A549 (cell line): ENCODE measurements at places on chromosomes 4 and X. TPM values are rescaled to one million over a fixed set of nuclear protein-coding genes. Genes with fewer than 3 reads are reported as not detected.

- no peak for DNase-seq
Observed at GRCh38 chr4:85955620-85956292, 404.1 kb downstream of the MAPK10 start.

The MAGEA3 gene
- polyA plus RNA-seq, result 2.2 to 2.3 TPM (median 2.3 TPM) in 3 replicates

GRCh38 chrX:122943918-122944317, 240.2 kb upstream of the GRIA3 start:
- DNase-seq, result no peak

GRCh38 chr4:80266902-80267380, 477 bp downstream of the FGF5 start:
- no peak for DNase-seq

DNA sequence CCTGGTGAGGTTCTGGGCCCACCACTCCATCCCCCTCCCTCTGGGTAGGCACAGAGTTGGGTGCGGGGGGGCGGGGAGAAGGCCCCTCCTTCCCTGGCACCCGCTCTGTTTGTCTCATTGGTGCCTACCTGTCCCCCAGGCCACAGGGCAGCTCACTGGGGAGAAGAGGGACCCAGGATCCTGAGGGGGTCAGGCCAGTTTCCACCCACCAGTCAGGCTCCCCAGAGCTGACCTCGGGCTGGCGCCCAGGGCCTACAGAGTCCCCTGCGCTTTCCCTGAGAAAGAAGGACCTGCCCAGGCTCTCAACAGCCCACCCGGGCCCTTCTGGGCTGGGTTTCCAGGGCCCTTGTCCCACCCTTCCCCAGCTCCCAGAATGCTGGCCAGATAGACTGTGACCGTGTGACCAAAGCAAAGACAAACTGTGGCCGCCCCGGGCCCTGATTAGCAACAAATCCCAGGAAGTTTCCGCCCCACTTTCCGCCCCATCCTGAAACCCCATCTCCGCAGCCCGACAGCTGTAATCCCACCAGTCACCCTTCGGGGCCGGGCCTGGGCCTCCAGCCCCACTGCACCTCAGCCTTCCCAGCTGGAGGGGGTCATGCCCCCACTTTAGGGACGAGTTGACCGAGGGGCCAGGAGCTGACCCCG, 33.8 kb upstream of the FGFR3 start:
- DNase-seq, result no peak

- no peak for DNase-seq
Observed at GRCh38 chrX:48683411-48683982, at the start of gene WAS. Gene WAS (plus strand): TSS chrX:48683799. CDS start chrX:48683854, 55 bp downstream.

- DNase-seq, result no peak
Observed at GRCh38 chr4:182235021-182235795, 8.0 kb upstream of the TENM3 start.

The PHKA1 gene
- 18.1 to 19.3 TPM (median 18.3 TPM) in 3 replicates for polyA plus RNA-seq
